ENCODE measurements at places on chromosomes 1 and 21. TPM values are rescaled to one million over a fixed set of nuclear protein-coding genes. Genes with fewer than 3 reads are reported as not detected.

Gene LCE1A
- total RNA-seq = not detected

Gene KCNJ15
- total RNA-seq = not detected

Gene DYNLT4
- not detected for total RNA-seq

Gene GBP7
- total RNA-seq = not detected

Gene IL19
- total RNA-seq = not detected

Gene CFHR5
- not detected for total RNA-seq

Gene IGSF3
- 1.7 TPM for total RNA-seq

Gene FNDC10
- total RNA-seq = 2.2 TPM

Measured in NCI-H460 (cell line).